Activated CD8-positive, alpha-beta memory T cell treated with anti-CD3 and anti-CD28 coated beads, Interleukin-2, amount 50 U/mL, for 48 hours (primary cell): ENCODE measurements at places on chromosomes 1 and 21.

- DNase-seq, result no peak
These were observed 29.2 kb upstream of the HHAT start for GRCh38 chr1:210299501-210299900.

DNA sequence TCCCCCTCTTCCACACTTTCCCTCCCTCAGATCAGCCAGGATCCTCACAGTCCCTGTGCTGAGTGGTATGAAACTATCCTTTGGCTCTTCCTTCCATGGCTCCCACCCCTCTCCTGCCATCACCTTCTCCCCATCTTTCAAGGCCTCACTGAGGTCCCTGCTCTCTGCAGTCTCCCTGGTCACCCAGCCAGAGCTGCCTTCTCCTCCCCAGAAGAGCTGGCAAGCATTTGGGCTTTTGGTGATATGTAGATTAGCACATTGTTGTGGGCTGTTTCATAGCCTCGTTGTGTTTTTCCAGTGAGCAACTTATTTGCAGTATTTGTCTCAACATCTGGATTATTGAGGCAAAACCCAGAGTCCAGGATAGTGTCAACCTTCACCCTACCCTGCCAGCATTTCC lies 2.2 kb downstream of the CSF1 start:
- no peak for DNase-seq

DNA sequence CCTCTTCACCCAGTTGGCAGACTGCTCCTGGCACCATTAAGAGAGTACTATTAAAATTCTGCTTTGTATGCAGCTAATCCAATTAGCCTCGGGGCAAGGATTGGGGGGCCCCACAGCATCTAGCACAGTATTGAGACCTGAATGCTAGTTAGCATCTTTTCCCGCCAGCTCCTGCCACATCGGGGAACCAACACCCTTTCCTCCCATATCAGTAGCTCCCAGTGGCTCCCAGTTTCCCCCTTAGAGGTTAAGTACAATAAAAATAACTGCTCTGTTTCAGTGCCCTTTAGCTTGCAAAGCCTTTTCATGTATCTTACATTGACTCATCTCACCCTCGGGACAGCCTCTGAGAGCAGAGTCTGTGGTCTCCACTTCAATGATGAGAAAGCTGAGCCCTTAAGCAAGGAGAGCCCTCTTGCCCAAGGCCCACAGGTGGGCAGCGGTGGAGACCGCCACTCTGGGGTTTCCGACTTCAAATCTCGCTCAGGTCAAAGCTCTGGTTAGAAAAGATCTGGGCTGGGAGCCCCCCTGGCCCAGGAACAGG lies 4.2 kb upstream of the PMVK start:
- DNase-seq, result no peak

DNA sequence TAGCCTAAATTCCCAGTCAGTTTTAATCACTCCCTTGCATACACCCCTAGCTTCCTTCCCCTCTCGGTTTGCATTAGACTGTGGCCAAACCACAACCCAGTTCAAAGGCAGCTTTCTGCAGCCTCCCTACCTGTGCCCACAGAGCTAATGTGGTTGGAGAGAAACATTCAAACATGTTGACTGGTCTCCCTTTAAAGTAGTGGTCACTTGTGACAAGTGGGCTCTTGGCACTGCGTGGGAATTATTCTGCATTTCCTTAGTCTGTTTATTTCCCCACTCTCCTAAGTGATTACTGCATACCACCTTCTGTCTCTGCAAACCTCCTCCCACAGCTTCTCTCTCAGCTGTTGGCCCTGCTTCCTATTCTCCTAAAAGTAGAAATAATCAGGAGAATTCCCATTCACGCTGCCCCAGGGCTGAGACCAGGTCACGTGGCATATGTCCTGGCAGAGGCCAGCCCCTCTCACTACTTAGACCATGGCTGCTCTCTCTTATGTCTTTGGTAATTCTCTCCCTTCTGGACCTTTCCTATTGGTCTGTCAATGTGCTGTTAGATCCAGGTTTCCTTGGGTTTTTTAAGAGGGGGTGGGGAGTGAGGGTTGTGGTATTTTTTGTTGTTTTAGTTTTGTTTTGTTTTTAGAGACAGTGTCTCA lies 38.4 kb upstream of the CD101 start:
- DNase-seq, result no peak

GRCh38 chr1:238226810-238227209 lies 336.1 kb upstream of the ZP4 start:
- no peak for DNase-seq

DNA sequence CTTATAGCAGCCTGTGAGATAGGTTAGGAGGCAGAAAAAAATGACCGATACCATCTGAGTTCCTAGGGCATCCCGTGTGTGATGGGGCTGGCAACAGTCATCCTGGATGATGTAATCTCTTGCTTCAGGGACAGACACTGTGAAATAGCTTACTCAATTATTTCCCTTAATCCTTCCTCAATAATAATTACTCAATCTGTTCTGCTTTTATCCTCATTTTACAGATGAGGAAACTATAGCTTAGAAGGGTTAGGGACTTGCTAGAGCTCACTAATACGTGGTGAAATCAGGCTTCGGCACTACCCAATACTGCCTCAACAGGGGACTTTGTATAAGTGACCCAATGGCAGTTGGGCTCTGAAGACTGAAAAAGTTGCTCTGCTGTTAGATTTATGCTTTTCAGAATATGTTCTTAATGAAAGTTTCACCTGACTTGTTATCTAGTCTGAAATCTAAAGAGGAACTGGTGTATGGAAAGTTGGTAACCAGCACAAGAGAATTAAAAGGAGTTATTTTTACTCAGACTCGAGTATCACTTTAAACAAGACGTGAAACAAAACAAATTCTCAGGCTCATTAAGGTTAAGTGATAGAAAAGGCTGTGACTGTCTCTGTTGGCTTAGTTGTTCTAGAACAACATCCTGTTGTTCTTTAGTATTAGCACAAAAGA lies 14.4 kb downstream of the CD55 start:
- DNase-seq, result no peak

DNA sequence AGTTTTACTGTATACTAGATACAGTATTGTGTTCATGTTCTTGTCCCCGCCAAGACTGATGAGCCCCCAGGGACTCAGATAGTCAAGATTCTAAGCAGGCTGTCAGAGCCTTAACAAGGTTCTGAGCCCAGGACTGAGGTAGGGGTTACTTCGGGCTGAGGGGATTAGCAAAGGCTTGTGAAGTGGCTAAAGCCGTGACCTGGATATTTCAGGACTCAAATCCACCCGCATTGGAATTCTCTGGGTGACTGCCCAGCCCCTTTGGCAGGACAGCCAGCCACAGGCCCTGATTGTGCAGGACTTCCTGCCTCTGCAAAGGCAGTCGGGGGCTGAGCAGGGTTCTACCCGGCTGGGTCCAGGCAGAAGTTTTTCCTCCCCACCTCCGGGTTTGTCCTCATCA lies at the start of gene PLA2G5:
Gene PLA2G5, plus strand, starts transcription at position 321 of the 400 bp plus-strand sequence. CDS start 14,637 bp downstream, outside the sequence.
- DNase-seq, result no peak

DNA sequence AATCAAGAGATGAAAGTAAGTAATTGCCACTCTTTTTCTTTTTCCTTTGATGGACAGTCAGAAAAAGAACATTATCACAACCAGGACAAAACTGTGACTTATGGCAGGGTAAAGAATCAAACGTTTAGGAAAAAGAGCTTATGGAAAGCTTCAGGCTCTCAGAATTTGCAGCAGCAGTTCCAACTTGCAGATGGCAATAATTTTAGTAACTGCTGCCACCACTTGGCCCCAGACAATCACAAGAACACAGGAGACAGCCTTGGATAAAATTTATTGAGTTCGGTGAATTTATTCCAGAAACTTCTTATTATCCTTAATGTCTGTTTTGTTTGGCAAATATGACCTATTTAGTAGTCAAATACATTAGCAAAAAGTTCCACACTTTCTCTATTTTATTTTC lies 804.4 kb downstream of the BRINP3 start:
- DNase-seq, result no peak

DNA sequence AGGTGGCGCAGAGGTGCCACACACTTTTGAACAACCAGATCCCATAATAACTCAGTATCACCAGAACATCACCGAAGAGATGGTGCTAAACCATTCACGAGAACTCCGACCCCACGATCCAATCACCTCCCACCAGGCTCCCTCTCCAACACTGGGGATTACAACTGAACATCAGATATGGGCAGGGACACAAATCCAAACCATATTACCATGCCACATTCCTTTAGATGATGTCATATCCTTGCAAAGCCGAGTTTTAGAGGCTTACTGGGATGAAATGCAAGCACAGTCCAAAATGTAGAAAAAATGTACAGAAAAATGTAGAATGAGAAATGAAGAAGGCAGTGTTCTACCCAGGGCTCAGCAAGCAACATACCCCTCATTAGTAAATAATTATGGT lies 64.7 kb downstream of the SGIP1 start:
- no peak for DNase-seq

- DNase-seq, result no peak
These were observed 25.2 kb upstream of the KIF26B start for GRCh38 chr1:245129319-245130240.

- DNase-seq, result no peak
These were observed 118.7 kb downstream of the SIK1 start for GRCh38 chr21:43308101-43308814.

GRCh38 chr1:198241553-198241952 lies 84.8 kb downstream of the NEK7 start:
- no peak for DNase-seq

GRCh38 chr1:96234299-96234698 lies 487.3 kb upstream of the PTBP2 start:
- no peak for DNase-seq

DNA sequence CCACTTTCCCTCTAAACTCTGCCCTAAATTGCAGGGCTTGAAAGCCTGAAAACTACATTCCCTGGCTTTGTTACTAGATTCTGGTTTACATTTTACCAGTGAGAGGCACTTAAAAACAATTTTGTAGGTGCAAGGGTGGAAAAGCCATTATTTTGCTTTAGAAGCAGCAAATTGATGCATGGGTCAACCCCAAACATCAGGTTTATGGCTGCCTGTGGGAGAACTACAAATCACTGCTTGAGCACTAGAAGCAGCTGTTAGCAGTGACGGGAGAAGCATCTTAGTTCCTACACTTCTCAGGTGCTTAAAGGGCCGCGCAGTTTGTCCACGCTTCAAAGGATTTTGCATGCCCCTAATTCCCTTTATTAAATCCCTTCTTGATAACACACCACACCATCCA lies 417.2 kb downstream of the PCP4 start:
- no peak for DNase-seq

DNA sequence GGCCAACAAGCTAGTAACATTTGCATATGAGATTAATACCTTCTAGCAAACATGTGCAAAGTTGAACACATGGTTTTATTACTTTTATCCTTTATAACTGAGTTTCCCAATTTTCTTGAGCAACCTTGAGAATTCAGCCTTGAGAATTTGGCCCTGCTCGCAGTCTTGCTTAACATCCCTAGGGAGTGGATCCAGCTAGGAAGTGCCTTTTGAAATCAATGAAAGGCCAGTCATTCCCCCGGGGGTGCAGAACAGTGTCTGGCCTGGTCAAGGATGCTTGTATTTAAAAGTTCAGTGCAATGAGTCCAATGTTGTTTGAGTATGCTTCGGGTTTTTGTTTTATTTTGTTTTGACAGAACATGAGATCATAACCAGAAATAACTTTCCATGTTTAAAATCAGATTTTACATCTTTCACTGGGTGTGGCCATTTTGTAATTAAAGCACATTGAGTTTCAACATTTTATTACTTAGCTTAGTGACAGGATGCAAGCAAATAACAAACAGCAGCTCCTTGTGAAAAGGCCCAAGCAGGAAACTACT lies 16.7 kb downstream of the PALMD start:
- DNase-seq, result no peak

DNA sequence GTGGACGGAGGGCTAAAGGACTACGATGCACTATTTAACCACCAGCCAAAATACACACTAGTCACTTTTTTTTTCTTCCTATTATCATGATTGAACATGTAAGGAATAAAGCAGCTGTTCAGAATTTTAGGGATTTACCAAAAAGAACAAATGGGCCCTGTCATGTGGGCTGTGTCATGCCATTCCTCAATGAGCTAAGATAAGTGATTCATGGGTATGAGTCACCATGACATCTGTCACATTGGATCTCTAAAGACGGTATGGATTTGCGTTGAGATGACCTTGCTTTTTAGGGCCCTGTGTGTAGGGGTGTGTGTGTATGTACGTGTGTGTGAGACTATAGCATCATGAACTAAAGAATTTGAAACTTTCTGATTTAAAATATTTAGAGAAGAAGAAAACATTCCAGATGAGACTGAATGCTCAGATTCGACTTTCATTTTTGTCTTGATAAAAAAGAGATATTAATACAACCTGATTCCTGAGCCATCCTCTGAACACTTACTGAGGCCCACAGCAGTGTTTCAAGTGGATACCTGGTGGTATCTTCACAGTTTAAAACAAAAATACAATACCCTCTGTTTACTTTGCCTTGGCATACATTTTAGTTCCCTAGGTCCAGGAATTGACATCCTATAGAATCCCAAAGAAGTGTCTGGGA lies 246.1 kb upstream of the DUSP10 start:
- no peak for DNase-seq

DNA sequence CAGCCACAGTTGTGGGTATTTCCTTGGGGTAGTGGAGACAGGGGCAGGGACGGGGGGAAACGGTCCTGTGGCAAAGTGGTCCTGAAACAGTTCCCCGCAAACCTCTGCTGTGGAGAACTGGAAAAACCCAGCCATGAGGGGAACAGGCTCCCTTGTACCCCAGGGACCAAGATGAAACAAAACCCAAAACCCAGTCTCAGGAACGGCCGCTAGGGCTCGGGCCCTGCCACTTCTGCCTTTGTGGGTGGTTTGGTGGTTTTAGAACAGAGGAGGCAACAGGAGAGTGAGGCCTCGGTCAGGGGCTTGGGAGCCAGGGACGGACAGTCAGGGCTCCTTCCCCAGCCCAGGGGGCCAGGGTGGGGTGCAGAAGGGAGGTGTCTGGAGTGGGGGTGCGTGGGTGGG lies 24.8 kb upstream of the EDN2 start:
- DNase-seq, result no peak

- no peak for DNase-seq
These were observed 4.2 kb upstream of the GPR61 start for GRCh38 chr1:109535481-109535880.

GRCh38 chr1:248834343-248834940 lies 3.6 kb upstream of the ZNF672 start:
- DNase-seq, result no peak

GRCh38 chr1:43532716-43533115 lies 2.0 kb downstream of the PTPRF start:
- no peak for DNase-seq

DNA sequence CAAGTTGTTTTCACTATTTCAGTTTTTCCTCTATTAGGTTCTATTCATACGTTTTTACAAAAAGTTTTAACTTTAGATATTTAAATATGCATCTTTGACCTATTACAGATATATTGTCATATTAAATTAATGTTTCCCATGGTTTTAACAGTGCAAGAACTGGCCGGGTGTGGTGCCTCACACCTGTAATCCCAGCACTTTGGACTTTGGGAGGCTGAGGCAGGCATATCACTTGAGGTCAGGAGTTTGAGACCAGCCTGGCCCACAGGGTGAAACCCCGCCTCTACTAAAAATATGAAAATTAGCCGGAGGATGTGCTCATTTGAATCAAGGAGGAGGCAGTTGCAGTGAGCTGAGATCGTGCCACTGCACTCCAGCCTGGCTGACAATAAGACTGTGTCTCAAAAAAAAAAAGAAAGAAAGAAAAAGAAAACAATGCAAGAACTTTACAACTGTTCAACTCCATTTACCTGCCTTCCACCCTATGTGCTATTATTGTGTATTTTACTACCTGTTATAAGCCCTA lies 19.8 kb upstream of the TINAGL1 start:
- no peak for DNase-seq
